Activated naive CD4-positive, alpha-beta T cell treated with anti-CD3 and anti-CD28 coated beads, Interleukin-2, amount 50 U/mL, for 72 hours (primary cell): ENCODE measurements at places on chromosomes 5 and 9. TPM values are rescaled to one million over a fixed set of nuclear protein-coding genes. Genes with fewer than 3 reads are reported as not detected.

The RUSC2 gene
- total RNA-seq = 5.1 TPM

The SH3PXD2B gene
- total RNA-seq = 0.09 TPM

The SURF1 gene
- total RNA-seq = 24.9 TPM

The SPINK6 gene
- total RNA-seq = not detected

The IFNA21 gene
- total RNA-seq = not detected

The DOCK8 gene
- total RNA-seq = 101 TPM

The SLC27A6 gene
- total RNA-seq = not detected
